ENCODE measurements at places on chromosomes 1 and 21.

GRCh38 chr1:93180723-93181613 is at the start of gene CCDC18:
CCDC18 (plus strand) TSS chr1:93180724; CDS start chr1:93183362, 2,638 bp downstream.
- no peak for DNase-seq

GRCh38 chr1:222418654-222419053 is 129.2 kb downstream of the HHIPL2 start:
- DNase-seq = no peak

DNA sequence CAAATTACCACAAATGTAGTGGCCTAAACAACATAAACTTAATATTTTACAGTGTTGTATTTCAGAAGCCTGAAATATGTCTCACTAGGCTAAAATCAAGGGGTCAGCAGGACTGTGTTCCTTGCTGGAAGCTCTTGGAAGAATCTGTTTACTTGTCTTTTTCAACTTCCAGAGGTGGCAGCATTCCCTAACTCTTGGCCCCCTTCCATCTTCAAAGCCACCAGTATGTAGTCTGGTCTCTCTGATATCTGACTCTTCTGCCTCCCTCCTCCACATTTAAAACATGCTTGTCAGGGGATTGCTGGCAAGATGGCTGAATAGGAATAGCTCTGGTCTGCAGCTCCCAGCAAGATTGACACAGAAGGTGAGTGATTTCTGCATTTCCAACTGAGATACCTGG is 567.5 kb downstream of the PLA2G4A start:
- no peak for DNase-seq

- peak; percentile 93 for DNase-seq
These were observed 141.0 kb downstream of the TNFSF18 start for GRCh38 chr1:172909606-172910326.

GRCh38 chr21:27645285-27645684 is 678.4 kb upstream of the ADAMTS5 start:
- no peak for DNase-seq

GRCh38 chr1:171218661-171219060 is 29.6 kb upstream of the FMO1 start:
- no peak for DNase-seq

Data from kidney glomerular epithelial cell (primary cell).